ENCODE measurements at places on chromosomes 4 and X.

GRCh38 chrX:119755981-119756533 lies 2.3 kb upstream of the SOWAHD start:
- DNase-seq = no peak

DNA sequence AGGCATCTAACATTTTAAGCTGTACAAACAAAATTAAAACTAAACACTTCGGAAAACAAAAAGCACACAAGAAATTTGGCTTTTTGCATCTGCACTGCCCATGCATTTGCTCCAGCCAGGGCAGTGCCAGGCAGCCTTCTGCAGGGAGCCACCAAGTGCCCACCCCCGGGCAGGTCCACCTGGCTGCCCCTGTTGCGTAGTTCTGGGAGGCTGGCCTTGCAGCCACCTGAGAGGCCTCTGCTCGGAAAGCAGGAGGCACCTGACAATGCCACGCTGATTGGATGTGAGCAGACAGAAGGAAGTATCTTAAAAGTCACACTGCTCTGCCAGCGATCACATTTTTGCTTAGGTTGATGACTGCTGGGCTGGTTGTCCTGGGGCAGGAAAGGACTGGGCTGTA lies 3.5 kb downstream of the TMEM271 start:
- DNase-seq = no peak

DNA sequence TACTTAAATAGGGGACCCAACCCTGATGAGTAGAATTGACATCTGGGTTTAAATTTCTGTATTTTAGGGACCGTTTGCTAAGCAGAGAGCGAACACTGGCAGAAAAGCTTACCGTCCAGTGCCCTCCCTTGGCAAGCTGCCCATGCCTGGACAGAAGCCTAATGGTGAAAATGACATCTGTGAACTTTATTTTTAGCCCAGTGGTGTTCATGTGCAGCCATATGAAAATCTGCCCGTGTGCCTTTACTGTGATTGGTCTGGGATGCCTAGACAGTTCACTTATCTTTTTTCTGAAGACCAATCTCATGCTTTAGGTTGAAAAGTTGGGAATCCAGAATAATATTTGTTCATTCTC lies 1.1 kb downstream of the STBD1 start:
- DNase-seq = no peak

GRCh38 chr4:10664408-10664807 lies 20.2 kb downstream of the CLNK start:
- DNase-seq = peak; percentile 46

- no peak for DNase-seq
Measured at GRCh38 chrX:148314876-148315275, 185.5 kb upstream of the AFF2 start.

GRCh38 chrX:47217121-47217851 lies 1.2 kb upstream of the CDK16 start:
- DNase-seq = no peak
